ENCODE measurements at places on chromosomes 7 and 10. TPM values are rescaled to one million over a fixed set of nuclear protein-coding genes. Genes with fewer than 3 reads are reported as not detected.

The ZNF488 gene
- total RNA-seq: 1.8 TPM

The MOGAT3 gene
- not detected for total RNA-seq

The CTAGE4 gene
- 4.0 TPM for total RNA-seq

The DYNC1I1 gene
- 14.6 TPM for total RNA-seq

The THSD7A gene
- 21.6 TPM for total RNA-seq

The ESYT2 gene
- 83.9 TPM for total RNA-seq

The GNAT3 gene
- not detected for total RNA-seq
